T-helper 17 cell (primary cell): ENCODE measurements at places on chromosomes 2 and 18. TPM values are rescaled to one million over a fixed set of nuclear protein-coding genes. Genes with fewer than 3 reads are reported as not detected.

DNA sequence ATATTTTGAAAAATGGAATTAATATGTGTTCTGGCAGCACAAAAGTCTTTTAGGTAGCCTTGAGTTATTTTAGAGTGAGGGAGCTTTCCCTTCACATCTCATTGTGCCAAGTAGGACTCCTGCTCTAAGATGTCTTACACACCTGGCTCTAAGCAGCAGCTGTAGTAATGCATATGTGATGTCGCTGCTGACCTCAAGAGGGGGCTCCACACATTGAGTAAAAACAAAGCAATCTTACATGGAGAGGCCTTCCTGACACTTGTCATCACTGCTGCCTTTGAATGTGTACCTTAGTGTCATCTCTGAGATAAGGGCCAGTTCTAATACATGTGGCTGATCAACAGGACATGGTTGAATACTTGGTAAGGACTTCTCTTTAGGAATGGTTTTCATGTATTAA lies 75.8 kb downstream of the ACTR3 start:
- H3K27me3 ChIP-seq: no peaks in the 10 kb centered on the region
- no peak overlapping the region for H3K27ac ChIP-seq
- H3K4me1 ChIP-seq: peaks cover 7% of the 10 kb centered on the region
- H3K36me3 ChIP-seq: no peaks in the 10 kb centered on the region
- DNase-seq: peak; percentile 10

- H3K4me1 ChIP-seq: peaks cover 9% of the 10 kb centered on the region
- DNase-seq: no peak
- H3K4me3 ChIP-seq: no peak overlapping the region
- H3K27me3 ChIP-seq: peaks cover 40% of the 10 kb centered on the region
- no peak overlapping the region for H3K27ac ChIP-seq
Observed at GRCh38 chr2:150482667-150483400, 4.6 kb downstream of the RND3 start.

- H3K36me3 ChIP-seq: no peaks in the 10 kb centered on the region
- no peak overlapping the region for H3K27ac ChIP-seq
- DNase-seq: no peak
- H3K4me3 ChIP-seq: no peak overlapping the region
- no peaks in the 10 kb centered on the region for H3K4me1 ChIP-seq
Observed at GRCh38 chr18:25058521-25058920, 293.4 kb downstream of the ZNF521 start.

DNA sequence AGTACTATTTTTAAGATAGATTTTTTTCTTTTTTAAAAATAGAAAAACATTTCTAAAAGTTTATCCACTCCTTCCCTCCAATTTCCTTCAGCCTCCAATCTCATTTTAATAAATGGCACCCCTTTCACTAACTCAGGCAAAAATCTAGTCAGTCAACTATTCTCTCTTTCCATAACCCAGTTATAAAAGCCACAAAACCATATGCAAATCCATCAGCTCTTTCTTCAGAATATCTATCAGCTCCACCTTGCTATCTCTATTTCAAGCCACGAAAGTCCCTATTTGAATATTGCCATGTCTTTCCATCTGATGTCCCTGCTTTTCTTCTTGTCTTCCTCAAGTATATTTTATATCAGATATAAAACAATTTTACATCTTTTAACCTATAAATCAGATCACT lies 397.1 kb downstream of the ERBB4 start:
- no peak overlapping the region for H3K27ac ChIP-seq
- no peaks in the 10 kb centered on the region for H3K4me1 ChIP-seq
- H3K4me3 ChIP-seq: no peak overlapping the region
- H3K27me3 ChIP-seq: no peaks in the 10 kb centered on the region
- H3K36me3 ChIP-seq: no peaks in the 10 kb centered on the region

DNA sequence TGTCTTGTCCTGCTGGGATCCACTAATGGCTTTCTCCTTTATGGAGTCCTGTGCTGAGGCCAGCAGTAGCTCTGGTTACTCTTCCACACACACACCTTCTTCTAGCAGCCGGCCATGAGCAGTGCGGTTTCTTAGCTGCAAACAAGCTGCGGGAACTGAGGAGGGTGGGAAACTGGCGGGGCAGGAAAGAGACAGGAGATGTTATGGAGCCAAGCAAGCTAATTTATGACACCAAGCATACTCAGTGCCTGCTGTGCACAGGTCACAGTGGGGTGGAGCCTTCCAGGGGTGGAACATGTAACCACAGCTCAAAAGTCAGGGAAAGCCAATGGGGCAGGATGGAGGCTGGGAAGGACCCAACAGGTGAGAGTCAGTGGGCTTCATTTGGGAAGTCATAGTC lies 180.8 kb downstream of the FAM210A start:
- peaks cover 3% of the 10 kb centered on the region for H3K36me3 ChIP-seq
- H3K4me1 ChIP-seq: peaks cover 7% of the 10 kb centered on the region
- no peaks in the 10 kb centered on the region for H3K27me3 ChIP-seq
- H3K4me3 ChIP-seq: no peak overlapping the region

- H3K27ac ChIP-seq: no peak overlapping the region
- H3K4me1 ChIP-seq: peaks cover 6% of the 10 kb centered on the region
- H3K4me3 ChIP-seq: no peak overlapping the region
- H3K27me3 ChIP-seq: no peaks in the 10 kb centered on the region
- DNase-seq: no peak
- peaks cover 14% of the 10 kb centered on the region for H3K36me3 ChIP-seq
Observed at GRCh38 chr18:12336887-12337286, 28.8 kb downstream of the TUBB6 start.

DNA sequence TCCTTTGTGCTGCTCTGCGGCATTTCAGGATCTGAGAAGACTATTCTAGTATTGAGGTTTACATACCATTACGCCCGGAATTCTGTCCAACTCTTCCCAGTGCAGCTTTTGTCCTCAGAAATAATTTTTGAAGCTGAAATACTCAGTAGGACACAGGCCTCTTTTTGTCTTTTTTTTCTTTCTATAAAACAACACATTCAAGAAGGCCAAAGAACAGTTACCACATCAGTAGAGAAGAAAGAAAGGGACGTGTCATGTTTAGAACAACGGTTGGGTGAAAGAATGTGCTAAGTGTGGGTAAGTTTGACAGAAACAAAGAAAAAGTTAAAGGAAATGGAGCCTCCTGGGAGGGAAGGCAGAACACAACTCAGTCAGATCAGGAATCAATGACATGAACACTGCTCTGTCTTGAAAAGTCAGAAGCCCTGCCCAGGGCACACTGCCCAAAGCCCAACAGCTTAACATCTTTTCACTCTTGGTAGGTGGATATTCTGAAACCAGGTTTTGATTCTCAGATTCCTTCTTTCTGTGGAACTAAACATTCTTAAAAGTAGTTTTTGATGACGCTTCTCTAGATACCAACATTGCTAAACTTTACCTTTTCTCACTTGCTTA lies 198.6 kb upstream of the CWC22 start:
- H3K27me3 ChIP-seq: peaks cover 7% of the 10 kb centered on the region
- H3K36me3 ChIP-seq: no peaks in the 10 kb centered on the region
- no peaks in the 10 kb centered on the region for H3K4me1 ChIP-seq
- H3K4me3 ChIP-seq: no peak overlapping the region
- no peak for DNase-seq

- no peak overlapping the region for H3K4me3 ChIP-seq
- H3K36me3 ChIP-seq: no peaks in the 10 kb centered on the region
- no peak overlapping the region for H3K27ac ChIP-seq
- H3K27me3 ChIP-seq: no peaks in the 10 kb centered on the region
- DNase-seq: no peak
- no peaks in the 10 kb centered on the region for H3K4me1 ChIP-seq
Observed at GRCh38 chr2:80281049-80281448, 23.5 kb downstream of the LRRTM1 start.

The CYBRD1 gene
- 0.44 TPM for total RNA-seq

The ERMN gene
- total RNA-seq: 11.6 TPM

The CYP26B1 gene
- not detected for total RNA-seq

The LPIN1 gene
- total RNA-seq: 86.7 TPM
